ENCODE measurements at places on chromosomes 5 and 9. TPM values are rescaled to one million over a fixed set of nuclear protein-coding genes. Genes with fewer than 3 reads are reported as not detected.

GRCh38 chr5:156329171-156329611 is 2.2 kb downstream of the SGCD start:
- DNase-seq = no peak

DNA sequence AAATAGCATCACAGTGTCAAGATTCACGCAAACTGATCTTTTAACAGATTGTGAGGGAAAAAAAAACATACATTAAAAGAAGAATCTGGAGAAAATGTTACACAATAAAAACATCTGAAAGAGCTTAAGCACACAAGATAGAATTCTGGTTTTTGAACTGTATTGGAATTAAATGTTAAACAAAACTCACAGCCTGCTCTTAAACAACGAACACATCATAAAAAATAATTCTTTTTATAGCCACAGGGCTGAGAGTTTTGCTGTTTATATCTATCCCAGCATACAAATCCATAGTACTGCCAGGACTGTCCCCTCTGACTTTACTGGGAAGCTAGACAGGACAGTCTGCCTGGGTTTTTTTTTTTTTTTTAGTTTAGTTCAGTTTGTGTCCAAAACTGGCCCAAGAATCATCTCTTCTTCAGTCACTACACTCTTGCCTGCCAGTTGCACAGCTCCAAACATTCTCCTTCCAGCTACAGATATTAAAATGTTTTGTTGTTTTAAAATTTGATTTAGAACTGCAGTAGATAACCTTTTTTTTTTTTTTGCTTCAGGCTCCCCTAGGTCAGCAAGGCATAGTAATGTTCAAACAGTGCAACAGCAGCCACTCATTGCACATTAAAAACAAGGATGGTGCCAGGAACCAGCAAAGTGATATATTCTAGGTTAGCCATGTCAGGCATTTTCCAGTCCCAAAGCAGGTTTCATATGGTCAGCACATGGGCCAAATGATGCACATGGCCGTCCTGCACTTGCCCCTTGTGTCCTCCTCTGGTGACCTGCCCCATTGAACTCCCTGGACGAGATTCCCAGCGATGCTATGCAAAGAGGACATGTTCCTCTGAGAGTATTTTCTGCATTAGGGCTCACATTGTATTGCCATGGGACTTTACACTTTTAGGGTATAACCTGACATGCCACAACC is 173.6 kb downstream of the ARL15 start:
- DNase-seq = no peak

- DNase-seq = no peak
Observed at GRCh38 chr5:180390441-180391190, 37.5 kb upstream of the GFPT2 start.

- DNase-seq = peak; percentile 87
Observed at GRCh38 chr5:132410451-132411303, 41.2 kb downstream of the SLC22A5 start.

GRCh38 chr9:2262386-2263071 is 247.4 kb downstream of the SMARCA2 start:
- no peak for DNase-seq

DNA sequence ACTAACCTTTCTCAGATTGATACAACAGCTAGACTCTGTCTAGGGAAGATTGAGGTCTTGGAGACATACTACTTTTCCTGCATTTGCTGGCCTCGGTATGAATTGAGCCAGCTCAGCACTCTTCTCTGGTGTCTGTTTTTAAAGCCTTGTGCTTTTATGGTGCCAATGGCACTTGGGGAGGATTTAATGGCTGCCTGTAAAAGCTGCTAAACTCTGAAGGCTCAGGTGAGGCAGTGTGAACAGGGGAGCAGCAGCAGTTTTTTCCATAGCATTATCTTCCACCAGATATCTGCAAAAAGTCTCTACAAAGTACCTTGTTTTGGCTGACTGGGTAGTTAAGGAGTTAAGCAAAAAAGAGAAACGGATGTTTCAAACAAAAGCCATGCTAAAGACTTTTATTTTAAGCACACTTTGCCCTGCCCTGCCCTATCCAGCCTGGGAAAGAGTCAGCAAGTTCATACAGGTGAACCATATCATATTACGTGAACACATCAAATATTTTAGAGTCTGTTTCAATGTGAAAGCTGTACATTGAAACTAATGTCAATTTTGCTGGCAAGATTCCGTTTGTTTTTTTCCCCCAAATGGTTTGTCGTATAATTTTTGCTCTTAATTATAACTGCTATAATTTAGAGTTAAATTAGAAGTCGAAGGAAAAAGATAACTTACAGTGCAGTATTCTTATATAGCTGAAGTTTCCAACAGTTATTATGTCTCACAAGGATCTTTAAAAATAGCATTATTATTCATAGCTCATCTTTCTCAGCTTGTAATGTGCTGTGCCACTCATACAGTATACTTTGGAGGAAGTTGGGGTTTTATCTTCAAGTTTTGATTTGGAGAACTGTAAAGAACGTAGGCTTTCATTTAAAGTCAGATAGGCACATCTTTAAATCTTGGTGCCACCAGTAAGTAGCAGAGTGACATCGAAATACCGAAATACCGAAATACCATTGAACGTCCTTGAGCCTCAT is 424.1 kb upstream of the CD180 start:
- no peak for DNase-seq

DNA sequence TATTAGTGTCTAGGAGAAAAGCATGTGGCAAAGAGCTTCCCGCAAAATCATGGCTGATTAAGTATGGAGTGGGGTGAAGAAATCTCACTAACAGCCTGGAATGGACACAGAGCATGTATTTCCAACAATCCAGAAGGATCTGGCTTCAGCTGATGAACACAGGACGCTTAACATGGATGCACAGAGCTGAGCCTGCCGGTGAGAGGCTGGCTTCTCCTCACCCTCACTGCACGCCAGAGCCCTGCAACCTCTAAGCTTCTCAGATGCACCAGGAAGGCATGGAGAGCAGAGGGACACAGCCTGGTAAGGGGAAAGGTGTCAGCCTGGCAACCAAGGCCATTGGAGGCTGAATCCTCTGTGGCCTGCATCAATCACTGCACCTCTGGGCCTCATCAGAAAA is 298.5 kb downstream of the TRIM32 start:
- DNase-seq = no peak

DNA sequence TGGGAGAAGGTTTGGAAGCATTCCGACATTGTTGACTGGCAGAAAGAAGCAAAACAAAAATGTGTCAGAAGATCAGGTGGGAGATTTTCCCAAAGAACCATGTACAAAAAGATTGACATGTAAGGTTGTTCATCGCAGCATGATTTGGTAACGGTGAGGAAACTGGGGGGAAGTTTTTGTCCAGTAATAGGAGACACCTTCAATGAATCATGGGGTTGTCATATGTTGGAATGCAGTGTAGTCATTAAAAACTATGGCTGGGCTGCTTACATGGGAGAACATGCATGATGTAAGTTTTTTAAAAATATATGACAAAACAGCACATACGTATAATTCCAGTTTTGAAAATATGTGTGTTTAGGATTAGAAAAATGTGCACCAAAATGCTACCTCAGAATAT is 50.5 kb downstream of the HSD17B3 start:
- no peak for DNase-seq

- no peak for DNase-seq
Observed at GRCh38 chr9:97556036-97556720, 54.7 kb downstream of the TMOD1 start.

- no peak for DNase-seq
Observed at GRCh38 chr9:87670572-87671264, 55.2 kb upstream of the CTSL start.

DNA sequence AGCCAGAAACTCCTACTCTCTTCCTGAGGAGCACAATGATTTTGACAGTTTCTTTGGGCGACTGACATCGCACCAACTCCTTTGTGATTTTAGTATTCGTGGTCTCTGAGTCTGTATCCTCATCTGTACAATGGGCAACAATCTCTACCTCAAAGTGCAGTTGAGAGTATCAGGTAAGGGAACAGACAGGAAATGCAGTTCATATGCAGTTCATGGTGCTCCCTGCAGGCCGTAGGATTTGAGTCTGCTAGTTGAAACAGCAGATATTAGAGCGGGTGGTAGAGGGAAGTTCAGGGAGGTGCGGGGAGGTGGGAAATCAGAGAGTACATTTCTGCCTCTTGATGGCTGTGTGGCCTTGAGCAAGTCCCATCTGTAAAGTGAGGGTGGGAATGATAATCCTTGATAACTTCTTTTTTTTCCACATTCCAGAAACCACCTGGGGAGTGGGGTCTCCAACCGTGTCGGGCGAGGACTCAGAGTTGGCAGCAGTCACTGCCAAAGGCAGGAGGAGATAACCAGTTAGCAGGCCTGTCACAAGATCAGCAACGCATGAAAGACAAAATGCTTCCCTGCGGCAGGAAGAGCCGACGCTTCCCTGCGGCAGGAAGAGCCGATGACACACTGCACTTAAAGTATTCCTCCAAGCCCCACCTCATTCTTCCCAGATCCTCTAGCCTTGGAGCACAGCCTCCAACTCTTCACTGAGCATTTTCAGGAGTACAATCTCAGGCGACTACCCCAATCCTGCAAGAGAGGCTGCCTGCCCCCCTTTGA is 6.0 kb upstream of the NEK6 start:
- DNase-seq = no peak

- no peak for DNase-seq
Observed at GRCh38 chr5:143820451-143820850, 8.5 kb downstream of the HMHB1 start.

WNK2 gene
- 1.5 TPM for total RNA-seq

SLC34A1 gene
- total RNA-seq = not detected

GALNT12 gene
- 0.23 TPM for total RNA-seq

KCNT1 gene
- total RNA-seq = 3.7 TPM
